Stimulated activated CD4-positive, alpha-beta T cell treated with anti-CD3 and anti-CD28 coated beads, Interleukin-15, amount 100 ng/mL, for 1 hour (primary cell): ENCODE measurements at places on chromosomes 2 and 18.

GRCh38 chr2:51629406-51629805 is 597.5 kb upstream of the NRXN1 start:
- no peak for DNase-seq

GRCh38 chr18:59263661-59264060 is 9.6 kb downstream of the RAX start:
- no peak for DNase-seq

DNA sequence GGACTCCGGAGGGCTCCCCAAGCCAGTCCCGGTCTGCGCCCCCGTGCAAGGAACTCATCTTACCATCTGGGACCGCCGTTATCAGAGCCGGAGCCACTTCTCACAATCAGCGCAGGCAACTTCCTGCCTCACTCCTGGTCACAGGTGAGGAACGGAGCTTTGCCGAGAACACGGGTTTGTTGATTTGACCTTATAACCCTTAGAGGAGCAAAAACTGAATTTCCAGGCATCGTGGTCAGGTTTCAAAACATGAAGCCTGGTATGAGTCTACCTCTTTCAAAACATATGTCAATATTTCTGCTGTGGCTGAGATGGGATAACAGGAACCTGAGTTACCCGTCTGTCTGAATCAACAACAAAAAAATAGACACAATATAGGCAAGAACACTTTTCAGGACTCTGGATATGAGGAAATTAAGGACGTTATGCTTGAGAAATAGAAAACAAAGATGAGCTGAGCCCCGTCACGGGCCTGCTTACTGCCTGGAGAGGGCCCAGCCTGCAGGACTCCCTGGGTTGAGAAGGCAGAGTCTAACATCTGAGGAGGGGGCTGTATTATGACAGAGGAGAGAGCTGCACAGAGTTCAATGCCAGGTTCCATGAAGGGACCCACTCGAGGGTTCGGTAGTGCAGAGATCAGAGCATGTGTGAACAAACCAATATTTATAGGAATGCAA is 148.7 kb downstream of the NDUFA10 start:
- DNase-seq = no peak

DNA sequence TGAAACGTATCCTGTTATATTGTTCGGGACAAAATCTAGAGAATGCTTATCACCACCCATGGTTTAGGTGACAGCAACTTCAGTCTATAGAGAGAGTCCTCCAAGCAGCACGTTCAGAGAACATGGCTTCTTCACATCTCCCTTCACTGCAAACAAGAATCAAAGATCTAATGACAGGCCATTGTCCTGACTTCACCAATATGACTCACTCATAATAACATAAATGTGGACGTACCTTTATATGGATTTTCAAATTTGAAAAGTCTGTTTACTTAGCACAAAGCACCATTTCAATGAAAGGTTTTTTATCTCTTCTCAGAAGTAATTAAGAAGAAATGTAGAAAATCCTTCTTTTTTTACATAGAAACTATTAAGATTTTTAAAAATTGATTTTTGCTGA is 46.7 kb downstream of the KLF7 start:
- DNase-seq = no peak

DNA sequence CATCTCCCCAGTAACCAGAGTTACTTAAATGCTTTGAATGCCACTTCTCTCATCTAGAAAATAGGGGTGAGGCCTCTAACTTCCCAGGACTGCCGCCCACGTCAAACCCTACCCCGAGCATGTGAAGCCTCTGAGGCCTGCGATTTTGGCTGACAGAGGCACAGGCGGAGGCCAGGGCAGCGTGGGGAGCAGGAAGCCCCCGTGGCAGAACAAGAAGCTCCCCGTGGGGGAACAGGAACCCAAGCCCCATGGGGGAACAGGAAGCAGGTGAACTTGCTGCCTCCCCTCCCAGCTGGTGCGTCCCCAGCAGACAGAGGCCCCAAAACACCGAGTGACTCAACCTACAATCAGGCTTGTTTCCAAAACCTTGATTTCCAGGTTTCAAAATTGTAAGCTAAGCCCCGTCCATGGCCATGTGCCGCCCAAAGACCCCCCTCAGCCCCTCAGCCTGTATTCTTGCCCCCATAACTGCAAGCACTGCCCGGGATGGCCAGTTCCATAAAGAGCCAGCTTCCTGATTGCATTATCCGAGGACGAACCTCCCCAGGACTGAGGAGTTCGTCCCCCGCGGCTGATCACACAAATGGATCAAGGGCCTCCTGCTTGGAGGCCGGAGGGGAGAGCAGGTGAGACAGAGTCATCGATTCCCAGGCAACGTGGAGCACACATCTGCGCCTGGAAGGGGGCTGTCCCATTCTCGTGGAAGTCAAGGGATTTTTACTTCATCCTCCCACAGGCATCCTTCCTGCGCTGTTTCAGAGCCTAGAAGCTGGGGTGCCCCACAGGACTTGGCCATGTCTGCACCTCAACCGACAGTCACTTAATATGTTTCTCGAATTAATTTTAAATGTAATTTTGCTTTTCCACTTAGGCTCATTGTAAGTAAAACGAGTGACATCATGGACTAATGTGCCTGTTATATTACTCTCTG is 36.3 kb upstream of the CTDP1 start:
- no peak for DNase-seq

DNA sequence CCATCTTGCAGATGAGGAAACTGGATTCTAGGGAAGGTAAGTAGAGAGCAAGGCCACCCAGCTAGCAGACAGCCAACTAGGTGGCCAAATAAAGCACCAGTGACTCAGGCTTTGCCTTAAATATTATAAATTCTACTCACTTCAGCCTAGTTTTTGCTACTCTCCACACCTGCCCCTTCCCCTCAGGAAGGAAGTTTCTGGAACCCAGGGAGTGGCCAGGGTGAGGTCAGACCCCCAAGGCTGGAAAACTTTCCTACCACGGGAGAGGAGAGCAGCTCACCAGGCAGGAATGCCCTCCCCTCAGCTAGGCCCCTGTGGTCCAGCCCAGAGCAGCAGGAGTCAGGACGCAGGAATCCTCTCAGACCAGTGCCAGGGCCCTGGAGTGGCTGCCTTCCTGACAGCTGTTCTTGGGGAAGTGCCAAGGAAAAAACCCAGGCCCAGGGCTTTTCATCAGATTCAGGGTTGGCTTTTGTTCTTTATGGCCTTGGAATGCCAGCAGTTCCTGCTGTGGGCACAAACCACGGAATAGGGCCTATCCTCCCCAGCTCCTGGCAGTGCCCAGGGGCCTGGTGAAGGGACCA is 5.1 kb upstream of the PAX8 start:
- DNase-seq = no peak

- no peak for DNase-seq
These were observed 265.4 kb upstream of the UBE2E3 start for GRCh38 chr2:180715044-180715443.

DNA sequence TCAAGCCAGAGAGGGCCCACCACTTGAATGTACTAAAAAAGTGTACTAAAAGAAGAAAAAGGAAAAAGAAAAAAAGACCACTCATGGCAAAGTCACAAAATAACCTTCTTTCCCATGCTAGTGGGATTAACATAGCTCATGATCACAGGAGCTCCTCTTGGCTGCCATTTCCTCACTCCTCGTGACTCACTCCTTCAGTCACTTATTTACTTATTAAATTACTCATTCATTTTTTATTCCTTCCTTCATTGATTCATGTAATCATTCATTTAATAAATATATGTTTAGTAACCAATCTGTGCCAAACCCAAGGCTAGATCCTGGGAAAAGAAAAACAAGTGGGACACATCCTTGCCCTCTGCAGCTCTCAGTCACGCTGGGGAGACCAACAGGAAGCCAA is 300.5 kb downstream of the INSIG2 start:
- DNase-seq = no peak

DNA sequence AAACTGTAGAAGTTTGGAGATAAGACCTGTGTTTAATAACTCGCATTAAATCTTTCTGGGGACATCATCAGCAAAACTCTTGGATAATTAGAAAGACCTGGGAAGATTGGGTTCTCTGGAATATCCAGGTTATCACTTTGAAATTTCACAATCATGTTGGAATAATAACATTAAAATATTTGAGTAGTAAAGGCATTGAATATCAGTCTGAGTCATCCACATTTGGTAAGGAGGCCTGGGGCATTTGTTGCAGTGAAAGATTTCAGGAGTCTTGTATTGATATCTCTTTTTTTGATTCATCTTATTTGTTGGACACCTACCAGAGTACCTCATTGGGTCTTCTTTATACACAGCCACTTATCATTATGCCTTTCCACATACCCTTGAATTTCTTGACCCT is 95.9 kb downstream of the EPB41L5 start:
- no peak for DNase-seq
